ENCODE measurements at places on chromosomes 16 and 17.

- DNase-seq = no peak
Measured at GRCh38 chr16:30914830-30915229, 8.5 kb upstream of the FBXL19 start.

DNA sequence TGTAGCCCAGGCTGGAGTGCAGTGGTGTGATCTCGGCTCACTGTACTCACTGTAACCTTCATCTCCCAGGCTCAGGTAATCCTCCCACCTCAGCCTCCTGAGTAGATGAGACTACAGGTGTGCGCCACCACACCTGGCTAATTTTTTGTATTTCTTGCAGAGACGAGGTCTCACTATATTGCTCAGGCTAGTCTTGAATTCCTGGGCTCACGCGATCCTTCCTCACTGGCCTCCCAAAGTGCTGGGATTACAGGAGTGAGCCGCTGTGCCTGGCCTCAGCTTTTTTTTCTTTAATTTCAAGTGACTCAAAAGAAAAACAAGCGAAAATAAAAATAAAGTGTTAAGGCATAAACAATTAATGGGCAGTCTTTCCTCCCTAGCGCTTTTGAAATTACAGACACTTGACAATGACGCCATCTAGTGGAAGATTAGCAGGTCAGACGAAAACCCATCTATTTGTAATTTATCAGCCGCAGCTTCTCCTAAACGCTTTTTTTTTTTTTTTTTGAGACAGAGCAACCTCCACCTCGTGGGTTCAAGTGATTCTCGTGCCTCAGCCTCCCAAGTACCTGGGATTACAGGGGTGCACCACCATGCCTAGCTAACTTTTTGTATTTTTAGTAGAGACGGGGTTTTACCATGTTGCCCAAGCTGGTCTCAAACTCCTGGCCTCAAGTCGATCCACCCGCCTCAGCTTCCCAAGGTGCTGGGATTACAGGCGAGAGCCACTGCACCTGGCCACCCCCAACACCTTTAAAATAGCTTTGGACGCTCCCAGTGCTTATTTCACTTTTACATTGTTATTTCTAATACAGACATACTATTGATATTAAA is 28.1 kb upstream of the PECAM1 start:
- no peak for DNase-seq

DNA sequence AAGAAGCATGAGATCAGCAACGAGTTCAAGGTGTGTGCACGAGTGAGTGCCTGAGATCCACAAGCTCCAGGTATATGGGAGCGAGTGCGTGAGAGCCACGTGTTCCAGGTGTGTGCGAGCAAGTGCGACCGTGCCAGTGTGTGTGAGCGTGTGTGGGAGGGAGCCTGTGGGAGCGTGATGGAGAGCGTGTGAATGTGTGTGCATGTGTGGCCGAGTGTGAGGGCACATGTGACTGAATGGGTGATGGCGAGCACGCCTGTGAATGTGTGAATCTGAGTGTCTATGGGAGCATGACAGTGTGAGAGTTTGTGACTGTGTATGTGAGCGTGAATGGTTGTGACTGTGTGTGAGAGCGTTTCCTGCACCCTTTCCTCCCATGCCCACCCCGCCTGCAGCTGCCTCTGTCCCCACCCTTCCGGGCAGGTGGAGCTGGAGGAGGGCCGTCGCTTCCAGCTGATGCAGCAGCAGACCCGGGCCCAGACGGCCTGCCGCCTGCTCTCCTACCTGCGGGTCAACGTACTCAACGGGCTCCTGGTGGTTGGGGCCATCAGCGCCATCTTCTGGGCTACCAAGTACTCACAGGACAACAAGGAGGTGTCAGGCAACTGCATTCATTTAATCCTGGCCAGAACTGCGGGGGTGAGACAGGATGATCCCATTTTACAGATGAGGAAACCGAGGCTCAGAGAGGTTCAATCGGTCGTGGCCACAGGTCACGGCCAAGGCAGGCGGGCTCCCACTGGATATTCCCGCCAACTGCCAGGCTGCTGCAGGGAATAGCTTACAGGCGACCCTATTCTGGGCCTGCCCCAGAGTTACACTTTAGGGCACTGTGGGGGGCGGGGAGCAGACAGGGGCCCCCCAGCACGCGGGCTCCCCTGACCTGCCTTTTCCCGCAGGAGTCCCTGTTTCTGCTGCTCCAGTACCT is 3.7 kb downstream of the TMC8 start:
- peak; percentile 63 for DNase-seq

GRCh38 chr16:85309656-85310587 is 197.7 kb upstream of the CIBAR2 start:
- DNase-seq = no peak

DNA sequence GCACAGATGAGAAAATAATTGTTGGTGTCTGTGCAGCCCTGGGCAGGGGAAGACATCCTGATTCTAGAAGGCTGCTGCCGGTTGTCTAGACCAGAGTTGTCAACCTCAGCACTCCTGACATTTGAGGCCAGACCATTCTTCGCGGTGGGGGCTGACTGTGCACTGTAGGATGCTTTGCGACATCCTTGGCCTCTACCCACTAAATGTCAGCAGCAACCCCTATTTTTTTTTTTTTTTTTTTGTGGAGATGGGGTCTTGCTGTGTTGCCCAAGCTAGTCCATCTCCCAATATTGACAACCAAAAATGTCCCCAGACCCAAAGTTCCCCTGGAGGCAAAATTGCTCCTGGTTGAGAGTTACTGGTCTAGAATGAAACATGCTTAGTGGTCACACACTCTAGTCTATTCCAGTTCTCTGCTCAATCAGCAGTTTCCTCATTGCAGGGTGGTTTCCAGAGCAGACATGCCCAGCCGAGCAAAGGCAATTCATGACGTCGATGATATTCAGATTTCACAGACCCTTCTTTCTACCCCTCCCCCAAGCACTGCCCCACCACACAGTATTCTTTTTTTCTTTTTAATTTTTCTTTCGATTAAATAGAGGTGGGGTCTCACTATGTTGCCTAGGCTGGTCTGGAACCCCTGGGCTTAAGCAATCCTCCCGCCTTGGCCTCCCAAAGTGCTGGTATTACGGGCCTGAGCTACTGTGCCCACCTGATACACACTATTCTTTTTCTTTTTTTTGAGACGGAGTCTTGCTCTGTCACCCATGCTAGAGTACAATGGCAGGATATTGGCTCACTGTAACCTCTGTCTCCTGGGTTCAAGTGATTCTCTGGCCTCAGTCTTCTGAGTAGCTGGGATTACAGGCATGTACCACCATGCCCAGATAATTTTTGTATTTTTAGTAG is 9.0 kb downstream of the C17orf99 start:
- DNase-seq = no peak
